ENCODE measurements at places on chromosomes 2 and 18. TPM values are rescaled to one million over a fixed set of nuclear protein-coding genes. Genes with fewer than 3 reads are reported as not detected.

HK2 gene
- polyA plus RNA-seq = 14.0 TPM

CDH2 gene
- polyA plus RNA-seq = 79.9 TPM

TMEFF2 gene
- 12.3 TPM for polyA plus RNA-seq

ZNF804A gene
- 0.74 TPM for polyA plus RNA-seq

NCKAP5 gene
- 6.3 TPM for polyA plus RNA-seq

SP5 gene
- 0.83 TPM for polyA plus RNA-seq

SP140 gene
- 1.5 TPM for polyA plus RNA-seq

RGPD4 gene
- not detected for polyA plus RNA-seq

DYNAP gene
- not detected for polyA plus RNA-seq

SULT6B1 gene
- not detected for polyA plus RNA-seq

AFF3 gene
- polyA plus RNA-seq = 13.5 TPM

- DNase-seq = no peak
These were observed 201.8 kb downstream of the OSR1 start for GRCh38 chr2:19156646-19157045.

DNA sequence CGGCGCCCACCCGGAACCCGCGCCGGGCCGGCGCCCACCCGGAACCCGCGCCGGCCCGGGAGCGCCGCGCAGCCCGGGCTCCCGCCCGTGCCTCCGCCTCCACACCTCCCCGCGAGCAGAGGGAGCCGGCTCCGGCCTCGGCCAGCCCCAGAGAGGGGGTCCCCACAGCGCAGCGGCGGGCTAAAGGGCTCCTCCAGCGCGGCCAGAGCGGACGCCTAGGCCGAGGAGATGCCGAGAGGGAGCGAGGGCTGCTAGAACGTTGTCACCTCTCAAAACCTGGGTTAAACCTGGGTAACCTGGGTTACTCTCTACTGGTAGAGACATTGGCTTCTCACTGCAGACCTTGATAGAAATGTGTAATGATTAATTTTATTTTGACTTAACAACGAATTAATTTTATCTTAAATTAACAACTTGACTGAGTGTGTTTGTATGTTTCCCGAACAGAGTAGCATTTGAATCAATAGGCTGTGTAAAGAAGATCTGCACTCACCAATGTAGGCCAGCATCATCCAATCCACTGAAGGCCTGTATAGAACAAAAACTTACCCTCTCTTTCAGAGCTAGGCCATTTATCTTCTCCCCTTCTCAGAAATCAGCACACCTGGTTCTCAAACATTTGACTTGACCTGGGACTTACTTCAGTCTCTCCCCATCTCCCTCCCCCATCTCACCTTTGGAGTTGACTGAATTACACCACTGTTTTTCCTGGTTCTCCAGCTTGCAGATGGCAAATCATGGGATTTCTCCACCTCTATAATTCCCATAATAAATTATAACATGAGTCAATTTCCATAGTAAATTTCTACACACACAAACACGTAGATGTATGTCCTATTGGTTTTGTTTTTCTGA lies 242.7 kb downstream of the ASXL3 start:
- no peak for DNase-seq

GRCh38 chr2:134375935-134376334 lies 122.1 kb downstream of the MGAT5 start:
- DNase-seq = no peak

GRCh38 chr2:70995426-70995729 lies 705 bp upstream of the TEX261 start:
- DNase-seq = no peak

DNA sequence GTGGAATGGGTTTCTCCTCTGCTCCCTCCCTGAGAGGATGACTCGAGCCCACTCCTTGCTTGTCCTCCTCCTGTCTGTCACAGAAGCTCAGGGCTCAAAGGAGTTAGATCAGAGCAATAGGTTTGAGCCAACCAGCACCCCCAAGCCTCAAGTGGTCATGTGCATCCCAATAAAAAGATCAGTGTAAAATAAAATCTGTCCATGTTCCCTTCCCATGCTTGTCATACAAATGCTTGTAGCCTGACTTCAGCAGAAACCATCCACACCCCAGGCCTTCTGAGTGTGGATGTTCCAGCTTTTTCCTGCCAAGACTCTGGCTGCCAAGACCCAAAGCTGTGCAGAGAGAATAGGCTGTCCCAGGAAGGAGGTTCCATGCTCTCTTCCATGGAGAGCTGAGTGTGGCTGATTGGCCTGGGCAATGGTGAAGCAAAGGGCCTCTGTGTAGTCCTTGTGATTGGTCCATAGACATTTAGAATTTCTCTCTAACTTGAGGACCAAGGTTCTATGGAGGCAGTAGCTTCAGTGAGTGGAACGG lies 67.4 kb downstream of the GYPC start:
- no peak for DNase-seq

- DNase-seq = no peak
These were observed 61.1 kb downstream of the XRCC5 start for GRCh38 chr2:216170076-216170763.

GRCh38 chr2:141329964-141330363 lies 800.9 kb downstream of the LRP1B start:
- no peak for DNase-seq

DNA sequence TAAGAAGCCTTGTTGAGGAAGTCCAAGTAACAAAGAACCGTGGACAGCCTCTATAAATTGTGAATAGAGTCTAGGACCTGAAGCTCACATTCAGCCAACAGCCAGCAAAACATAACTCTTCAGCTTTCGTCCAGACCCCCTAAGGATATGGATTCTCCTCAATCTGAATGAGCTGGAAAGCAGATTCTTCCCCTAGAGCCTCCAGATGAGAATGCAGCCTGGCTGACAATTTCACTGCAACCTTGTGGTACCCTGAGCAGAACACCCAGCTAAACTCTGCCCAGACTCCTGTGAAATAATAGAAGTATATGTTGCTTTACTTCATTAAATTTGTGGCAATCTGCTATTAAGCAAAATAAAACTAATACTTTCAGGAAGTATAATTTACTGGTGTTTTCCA lies 483.5 kb upstream of the SLC8A1 start:
- no peak for DNase-seq

- no peak for DNase-seq
These were observed 16.5 kb downstream of the BOK start for GRCh38 chr2:241574911-241575623.

GRCh38 chr2:102310964-102311640 lies at the start of gene IL1RL1:
Gene IL1RL1 (plus strand): TSS chr2:102311563. CDS start chr2:102338265, 26,702 bp downstream.
- no peak for DNase-seq

- DNase-seq = no peak
These were observed 72.0 kb downstream of the CTAGE1 start for GRCh38 chr18:22345718-22346117.

DNA sequence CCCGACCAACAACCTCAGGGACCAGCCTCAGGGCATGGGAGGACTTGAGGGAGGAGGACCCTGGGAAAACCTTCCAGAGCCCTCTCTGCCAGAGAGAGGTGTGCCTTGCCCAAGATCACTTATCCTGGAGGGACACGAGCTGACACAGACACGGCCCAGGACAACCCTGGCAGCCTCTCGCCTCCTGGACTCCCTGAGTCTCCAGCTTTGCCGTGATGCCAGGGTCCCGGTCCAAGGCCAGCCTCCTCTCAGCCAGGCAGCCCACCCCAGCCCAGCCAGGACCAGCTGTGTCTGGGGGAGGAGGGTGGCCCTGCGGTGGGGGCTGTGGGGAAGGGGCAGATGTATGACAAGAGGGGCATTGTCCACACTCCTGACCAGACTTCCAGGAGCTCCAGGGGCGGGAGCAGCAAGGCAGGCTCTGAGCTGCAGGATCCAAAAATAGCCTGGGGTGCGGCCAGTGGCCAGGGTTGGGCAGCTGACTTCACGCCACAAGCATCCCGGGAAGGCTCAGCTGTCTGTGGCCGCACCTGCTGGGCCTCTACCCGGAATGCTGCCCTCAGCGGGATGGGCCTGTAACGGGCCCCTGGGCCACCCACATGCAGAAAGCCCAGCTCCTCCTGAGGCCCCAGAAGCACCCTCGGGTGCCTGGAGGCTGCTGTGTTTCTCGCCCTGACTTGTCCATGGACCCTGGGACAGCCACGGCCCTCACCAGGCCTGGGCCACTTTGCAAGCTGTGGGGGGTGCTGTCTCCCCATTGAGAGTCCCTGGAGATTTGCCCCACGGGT lies 65.5 kb upstream of the GPC1 start:
- no peak for DNase-seq

DNA sequence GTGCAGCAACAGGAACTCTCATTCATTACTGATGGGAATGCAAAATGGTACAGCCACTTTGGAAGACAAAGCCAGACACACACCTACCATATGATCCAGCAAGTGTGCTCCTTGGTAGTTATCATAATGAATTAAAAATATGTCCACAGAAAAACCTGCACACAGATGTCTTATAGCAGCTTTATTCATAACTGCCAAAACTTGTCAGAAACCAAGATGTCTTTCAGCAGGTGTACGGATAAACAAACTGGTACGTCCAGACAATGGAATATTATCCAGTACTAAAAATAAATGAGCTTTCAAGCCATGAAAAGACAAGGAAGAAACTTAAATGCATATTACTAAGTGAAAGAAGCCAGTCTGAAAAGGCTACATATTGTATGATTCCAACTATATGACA lies 50.4 kb downstream of the CHMP3 start:
- DNase-seq = no peak

- DNase-seq = no peak
These were observed 21.4 kb upstream of the TMEM177 start for GRCh38 chr2:119657466-119658145.

- peak; percentile 53 for DNase-seq
These were observed 176.9 kb upstream of the MC4R start for GRCh38 chr18:60549338-60549960.

GRCh38 chr2:137547842-137548241 lies 416.4 kb upstream of the HNMT start:
- DNase-seq = no peak

GRCh38 chr2:240294514-240294913 lies 140.9 kb upstream of the GPC1 start:
- DNase-seq = no peak

- DNase-seq = no peak
These were observed 151.6 kb upstream of the CAPN13 start for GRCh38 chr2:30958918-30959265.

- no peak for DNase-seq
These were observed 52.0 kb downstream of the ZFP36L2 start for GRCh38 chr2:43174368-43174916.

DNA sequence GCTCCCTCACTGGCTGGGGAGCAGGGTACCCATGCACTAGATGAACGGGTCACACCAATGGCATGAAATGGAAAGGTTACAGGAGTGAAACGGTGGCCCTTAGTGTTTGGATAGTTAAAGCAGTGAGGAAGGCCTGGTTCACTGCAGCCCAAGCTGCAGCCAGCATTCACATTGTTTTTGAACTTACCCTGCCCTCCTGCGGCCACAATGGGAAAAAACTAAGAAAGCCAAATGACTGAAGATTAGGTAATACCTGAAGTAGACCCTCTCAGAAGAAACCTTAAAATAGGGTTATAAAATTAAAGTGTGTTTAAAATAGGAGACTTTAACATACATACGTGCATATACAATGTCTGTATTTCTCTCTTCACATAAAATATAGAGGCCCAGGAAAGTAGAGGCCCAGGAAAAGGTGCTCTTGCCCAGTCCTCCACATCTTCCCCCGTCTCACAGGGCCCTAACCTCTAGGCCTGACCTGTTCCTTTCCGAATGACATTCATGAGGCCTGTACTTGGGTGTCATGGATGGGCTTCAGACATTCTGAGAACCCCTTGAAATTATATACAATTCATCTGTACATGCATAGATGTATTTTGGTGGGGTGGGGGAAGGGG lies 33.3 kb downstream of the DOK1 start:
- peak; percentile 69 for DNase-seq

DNA sequence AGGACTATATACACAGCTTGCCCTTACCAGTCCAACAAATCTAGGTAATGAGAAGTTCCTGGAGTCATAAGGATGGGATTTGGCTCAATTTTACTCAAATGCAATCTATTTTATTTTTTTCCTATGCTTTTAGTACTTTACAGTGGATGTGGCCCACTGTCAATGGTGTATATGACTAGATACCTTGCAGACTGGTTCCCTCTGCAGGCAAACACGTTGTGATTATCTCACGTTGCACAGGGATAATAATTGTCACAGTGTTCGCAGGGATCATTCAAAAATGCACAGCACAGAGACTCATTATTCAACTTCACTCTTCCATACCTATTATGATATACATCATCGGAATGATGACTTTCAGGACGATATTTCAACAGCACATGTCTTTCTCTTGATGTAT lies 359.7 kb downstream of the MBD2 start:
- DNase-seq = no peak

DNA sequence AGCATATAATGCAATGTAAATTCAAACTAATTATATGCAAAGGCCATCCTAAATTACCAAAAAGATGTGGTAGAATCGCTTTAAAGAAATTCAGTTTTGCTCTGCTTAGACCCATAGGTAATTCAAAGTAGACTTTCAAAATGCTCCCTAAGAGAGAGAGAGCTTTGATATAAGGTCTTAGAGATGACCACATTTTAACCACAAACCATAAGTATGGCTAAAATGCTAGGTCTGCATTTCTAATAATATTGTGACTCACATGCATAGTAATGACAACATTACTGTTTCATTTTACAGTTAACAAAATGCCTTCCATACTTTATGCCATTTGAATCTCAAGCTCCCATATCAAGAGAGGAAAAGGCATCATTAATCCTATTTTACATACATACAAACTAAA lies 144.5 kb downstream of the RAD51AP2 start:
- DNase-seq = no peak

GRCh38 chr2:227474410-227474809 lies 2.5 kb downstream of the AGFG1 start:
- DNase-seq = no peak

DNA sequence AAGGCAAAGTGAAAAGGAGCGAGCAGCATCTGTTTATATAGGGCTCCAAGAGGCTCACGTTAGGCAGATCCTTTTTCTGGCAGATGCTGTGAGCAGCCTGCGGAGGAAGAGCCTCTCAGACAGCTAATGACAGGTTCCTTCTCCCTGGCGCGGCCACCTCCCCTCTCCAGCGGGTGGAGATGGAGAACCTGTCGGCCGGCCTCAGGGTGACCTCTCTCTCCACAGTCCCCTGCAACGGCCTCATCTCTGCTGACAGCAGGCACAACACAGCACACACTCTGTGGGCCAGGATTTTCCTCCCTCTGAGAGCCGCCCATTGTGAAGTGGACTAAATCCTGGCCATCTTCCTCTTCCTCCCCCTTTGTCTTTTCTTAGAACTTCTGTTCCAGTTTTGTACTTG lies 119.8 kb downstream of the PRKCE start:
- DNase-seq = peak; percentile 60

DNA sequence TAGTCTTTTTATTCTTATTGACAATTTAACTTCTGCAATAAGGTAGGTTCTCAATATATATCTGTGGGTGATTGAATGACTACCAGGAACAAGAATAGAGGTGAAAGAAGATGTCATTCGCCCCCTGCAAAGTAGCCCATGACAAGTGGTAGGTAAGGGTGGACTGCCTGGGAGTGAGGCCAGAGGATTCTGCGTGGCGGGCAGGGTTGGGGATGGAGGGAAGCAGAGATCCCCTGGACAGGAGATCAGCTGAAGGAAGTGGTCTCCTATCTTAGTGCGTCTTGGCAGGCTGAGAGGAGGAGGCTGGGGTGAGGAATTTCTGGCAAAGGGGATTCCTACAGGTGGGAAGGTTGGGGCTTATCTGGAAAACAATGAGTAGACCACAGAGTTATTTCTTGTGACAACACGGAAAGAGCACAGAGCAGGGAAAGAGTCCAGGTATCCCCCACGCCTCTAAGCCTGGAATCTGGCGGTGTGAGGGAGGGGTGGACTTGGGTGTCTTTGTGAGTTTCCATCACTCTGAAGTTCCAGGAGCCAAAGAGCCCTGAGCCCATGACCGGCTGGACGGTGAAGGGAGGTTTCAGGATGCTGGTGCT lies 21.5 kb upstream of the MYCN start:
- DNase-seq = no peak
